ENCODE measurements at places on chromosomes 1 and 21.

DNA sequence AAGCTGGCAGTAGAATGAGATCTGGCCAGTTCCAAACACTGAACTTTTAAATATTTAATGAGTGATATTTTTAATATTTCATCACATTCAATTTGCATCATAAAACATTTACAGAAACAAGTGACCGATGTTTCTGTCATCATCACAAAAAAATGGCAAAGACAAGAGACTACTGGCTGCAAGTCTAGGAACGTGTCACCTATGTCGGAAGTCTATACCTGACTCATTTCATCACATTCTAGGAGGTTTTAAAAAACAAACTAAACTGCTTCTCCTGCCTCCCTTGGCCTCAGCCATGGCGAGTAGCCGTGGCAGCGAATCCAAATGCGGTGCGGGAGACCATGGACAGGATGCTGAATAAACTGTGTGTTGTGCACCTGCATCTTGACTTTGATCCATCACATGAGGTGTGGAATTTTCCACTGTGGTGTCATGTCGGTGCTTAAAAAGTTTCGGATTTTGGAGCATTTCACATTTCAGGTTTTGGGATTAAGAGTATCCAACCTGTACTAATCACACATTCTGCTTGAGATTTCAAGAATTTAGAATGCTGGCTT is 43.1 kb downstream of the CLSTN1 start:
- DNase-seq = no peak

DNA sequence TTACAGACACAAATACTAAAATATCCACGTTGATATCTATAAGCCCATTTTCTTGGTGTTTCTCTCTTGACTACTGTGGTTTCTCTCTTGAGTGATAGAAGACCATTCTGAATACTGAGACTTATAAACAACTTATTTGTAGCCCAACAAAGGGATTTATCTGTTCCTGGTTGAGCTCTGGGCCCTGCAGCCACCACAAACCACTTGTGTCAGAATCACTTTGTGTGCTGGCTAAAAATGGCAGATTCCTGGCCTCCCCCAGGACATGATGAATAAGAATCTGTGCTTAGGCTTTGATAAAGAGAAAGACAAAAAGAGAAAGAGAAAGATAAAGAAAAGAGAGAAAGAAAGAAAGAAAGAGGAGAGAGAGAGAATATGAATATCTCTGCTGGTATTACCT is 18.9 kb upstream of the MCOLN2 start:
- DNase-seq = no peak

DNA sequence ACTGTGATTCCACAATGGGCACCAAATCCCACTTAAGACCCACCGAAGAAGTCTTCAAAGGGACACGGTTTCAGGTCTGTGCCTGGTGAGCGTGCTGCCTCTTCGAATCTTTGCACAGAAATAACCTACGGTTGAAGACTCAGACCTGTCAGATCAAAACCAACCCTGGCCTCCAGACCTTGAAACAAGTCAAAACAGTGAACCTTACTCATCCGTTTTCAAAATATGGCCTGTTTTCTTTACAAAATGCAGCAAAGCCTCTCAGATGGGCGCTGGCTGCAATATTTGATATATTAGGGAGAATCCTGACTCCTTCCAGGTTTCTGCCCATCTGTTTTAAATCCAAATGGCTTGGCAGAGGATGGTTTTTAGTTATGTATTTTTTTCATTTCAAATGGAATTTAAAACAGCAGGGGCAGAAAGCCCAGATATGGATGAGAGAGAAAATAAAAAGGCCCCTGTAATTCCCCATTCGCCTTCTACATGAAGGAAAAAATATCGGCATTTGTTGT is 14.0 kb downstream of the JUN start:
- DNase-seq = no peak

GRCh38 chr21:15870819-15871218 is 141.0 kb downstream of the USP25 start:
- no peak for DNase-seq

DNA sequence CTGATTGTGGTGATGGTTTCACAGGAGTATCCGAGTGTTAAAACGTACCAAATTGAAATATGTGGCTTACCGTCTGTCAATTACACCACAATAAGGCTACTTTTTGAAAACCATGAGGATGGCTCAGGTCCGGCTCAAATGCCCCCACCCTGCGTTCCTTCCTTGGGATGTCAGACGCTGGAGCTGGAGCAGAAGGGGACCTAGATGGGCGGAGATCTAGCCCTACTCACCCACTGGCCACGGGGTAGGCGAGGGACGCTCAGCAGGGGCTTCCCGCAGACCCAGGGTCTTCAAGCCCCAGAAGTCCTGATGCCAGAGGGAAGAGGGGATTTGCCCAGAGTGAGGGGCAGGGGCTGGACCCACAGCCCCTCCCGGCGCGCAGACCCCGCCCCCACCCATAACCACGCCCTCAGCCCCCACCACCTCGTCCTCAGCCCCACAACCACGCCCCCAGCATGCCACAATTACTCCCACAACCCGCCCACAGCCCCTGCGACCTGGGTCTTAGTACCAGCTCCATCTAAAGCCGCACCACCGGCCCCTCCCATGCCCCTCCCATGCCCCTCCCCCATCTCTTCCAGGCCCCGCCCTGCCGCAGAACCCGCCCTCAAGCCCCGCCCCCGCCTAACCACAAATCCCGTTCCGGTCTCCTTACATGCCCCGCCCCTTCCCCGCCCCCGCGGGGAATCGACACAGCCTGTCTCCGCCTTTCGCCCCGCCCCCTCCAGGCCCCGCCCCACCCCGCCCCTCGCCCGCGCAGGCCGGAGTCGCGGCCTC is at the start of gene LRRC3:
Gene LRRC3 (plus strand): TSS at position 764 of the 777 bp plus-strand sequence. CDS start 1,135 bp downstream, outside the sequence.
- peak; percentile 51 for DNase-seq

DNA sequence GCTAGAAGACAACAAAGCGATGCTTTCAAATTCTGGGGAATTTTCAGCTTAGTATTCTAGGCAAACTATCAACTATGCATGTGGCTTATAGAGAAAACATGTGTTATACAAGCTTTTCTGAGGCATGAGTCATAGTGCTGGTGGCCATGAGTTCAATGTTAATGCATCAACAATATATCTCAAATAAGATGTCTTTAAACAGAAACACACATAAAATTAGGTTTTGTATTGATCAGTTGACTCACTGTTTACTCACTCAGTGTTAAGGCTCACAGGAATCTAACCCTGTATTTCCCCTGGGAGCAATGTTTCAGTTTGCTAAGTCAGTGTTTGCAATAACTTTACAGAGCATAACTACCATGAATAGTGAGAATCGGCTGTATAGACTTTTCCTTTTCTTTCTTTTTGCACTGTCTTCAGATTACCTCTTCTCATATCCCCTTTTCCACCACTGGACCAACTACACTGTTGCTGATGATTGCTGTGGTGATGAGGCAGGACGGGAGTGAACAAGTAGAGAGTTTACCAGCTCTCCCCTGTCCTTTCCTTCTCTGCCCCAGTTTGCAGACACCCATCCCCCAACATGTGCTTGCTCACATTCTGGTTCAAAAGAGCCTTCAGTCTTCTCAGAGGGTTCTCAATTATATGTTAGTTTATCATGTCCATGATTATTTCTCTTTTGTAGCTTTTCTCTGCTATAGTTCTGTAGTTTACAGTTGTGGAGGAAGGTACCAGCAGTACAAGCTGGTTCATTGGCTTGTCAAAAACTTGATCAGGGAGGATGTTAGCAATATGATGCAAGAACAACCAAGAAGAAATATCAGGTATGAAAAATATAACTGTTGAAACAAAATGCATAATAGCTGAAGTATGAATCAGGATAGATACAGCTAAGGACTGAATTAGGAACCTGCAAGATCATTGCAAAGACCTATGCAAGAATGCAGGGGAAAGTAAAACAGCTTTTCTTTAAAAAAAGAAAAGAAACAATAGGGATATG is 23.9 kb downstream of the CD2 start:
- DNase-seq = no peak

DNA sequence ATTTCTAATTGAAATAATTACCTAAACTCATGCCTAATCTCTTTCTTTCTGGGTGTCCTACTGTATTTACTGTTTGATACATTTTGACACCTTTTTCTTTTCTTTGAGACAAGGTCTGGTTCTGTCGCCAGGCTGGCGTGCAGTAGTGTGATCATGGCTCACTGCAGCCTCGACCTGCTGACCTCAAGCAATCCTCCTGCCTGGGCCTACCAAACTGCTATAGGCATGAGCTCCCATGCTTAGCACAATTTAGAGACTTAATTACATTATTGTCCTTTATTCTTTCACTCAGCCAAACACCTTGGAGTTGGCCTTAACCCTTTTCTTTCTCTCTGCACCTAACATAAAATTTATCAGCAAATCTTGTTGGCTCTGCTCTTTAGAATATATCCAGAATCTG is 139.8 kb upstream of the KIF26B start:
- DNase-seq = no peak

DNA sequence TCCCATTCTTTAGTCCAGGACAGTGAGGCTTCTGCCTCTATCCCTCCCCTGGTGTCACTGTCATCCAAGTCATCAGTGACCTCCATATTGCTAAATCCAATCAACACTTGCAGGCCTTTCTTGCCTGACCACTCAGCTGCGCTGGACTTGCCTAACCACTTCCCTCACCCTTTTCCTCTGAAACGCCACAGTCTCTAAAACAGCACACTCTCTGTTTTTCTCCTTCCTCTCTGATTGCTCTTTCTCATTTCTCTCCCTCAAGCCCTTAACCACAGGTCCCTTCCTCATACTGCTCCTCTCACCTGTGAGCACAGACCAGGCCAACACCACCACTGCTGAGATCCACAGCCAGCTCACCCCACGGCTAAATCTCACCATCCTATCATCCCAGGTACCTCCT is 17.5 kb downstream of the TAL1 start:
- DNase-seq = no peak

- no peak for DNase-seq
Measured at GRCh38 chr1:194256010-194256409, 1069.6 kb upstream of the B3GALT2 start.

DNA sequence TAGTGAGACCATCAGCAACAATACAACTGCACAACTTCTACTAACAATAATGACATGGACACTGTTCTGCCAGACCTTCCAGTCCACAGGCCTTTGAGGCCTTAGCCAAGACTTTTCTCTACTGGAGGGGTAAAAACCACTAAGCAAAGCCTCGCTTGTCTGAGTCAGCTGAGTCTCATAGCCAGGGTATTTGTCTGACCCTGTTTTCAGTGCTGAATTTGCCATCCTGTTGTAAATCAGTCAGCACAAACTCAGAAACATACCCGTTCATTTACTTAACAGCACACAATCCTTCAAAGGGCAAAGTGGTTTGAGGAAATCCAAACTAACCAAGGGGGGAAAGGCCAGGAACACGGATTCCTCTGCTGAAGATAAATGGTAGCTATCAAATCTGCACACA is 537.8 kb downstream of the SMYD3 start:
- DNase-seq = no peak

GRCh38 chr1:103461161-103462105 is 64.1 kb upstream of the RNPC3 start:
- DNase-seq = no peak

GRCh38 chr1:3369446-3370076 is 84.9 kb upstream of the ARHGEF16 start:
- no peak for DNase-seq

GRCh38 chr1:227318016-227318852 is at the start of gene CDC42BPA:
Gene CDC42BPA, minus strand, starts transcription at chr1:227318492. Its CDS starts 1,310 bp downstream, at chr1:227317182.
- DNase-seq = peak; percentile 52

DNA sequence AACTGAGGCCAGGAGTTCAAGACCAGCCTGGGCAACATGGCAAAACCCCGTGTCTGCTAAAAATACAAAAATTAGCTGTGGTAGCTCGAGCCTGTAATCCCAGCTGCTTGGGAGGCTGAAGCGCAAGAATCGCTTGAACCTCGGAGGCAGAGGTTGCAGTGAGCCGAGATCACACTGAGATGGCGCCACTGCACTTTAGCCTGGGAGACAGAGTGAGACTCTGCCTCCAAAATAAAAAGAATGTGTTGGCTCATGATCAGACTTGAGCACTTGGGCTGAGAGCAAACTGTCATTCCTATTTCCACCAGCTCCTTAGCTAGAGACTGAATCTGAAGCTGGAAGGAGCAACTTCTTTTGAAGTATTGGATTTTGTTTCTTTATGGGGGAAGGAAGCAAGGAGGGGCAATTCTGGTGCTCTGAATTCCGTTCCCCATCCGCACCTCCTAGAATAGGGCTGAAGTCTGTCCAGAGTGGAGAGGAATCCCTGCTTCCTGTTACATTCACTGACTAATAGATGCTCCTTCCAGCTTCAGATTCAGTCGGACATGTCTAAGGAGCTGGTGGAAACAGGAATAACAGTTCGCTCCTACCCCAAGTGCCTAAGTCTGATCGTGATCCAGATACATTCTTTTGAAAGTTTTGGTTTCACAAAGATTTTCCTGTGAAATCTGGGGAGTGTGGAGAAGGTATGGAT is 3.8 kb downstream of the ZNF672 start:
- DNase-seq = no peak

GRCh38 chr1:52554756-52555155 is 1.9 kb upstream of the TUT4 start:
- no peak for DNase-seq

- DNase-seq = no peak
Measured at GRCh38 chr1:48371598-48371997, 100.4 kb downstream of the SPATA6 start.

Data from LNCaP clone FGC (cell line).